ENCODE measurements at places on chromosomes 5 and 9. TPM values are rescaled to one million over a fixed set of nuclear protein-coding genes. Genes with fewer than 3 reads are reported as not detected.

DNA sequence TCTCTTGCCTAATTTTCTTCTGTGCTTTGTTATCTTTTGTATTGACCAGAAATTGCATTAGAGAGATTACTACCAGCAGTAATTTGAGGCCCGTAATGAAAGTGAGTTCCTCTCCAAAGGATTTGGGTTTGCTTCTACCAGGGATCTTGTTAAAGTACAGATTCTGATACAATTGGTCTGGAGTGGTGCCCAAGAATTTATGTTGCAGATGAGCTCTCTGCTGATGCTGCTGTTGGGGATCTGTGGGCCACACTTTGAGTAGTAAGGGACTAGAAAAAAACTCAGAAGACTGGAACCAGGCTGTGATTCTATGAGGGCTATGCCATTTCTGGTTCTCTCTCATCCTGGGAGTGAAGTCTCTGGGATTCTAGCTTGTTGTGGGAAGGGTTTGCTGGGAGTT is 192.2 kb downstream of the SEC61B start:
- DNase-seq, result no peak

- no peak for DNase-seq
These were observed 11.1 kb downstream of the SMAD5 start for GRCh38 chr5:136143763-136144162.

GRCh38 chr9:92647671-92648473 is 22.1 kb downstream of the IPPK start:
- DNase-seq, result no peak

ELAVL2 gene
- total RNA-seq, result not detected

PCDHGA12 gene
- not detected for total RNA-seq

- no peak for DNase-seq
These were observed 51.0 kb upstream of the LIFR start for GRCh38 chr5:38607396-38607795.

CBY3 gene
- total RNA-seq, result 0.44 TPM

GRCh38 chr5:33491941-33492340 is 51.2 kb downstream of the TARS1 start:
- DNase-seq, result no peak

LHX6 gene
- total RNA-seq, result not detected
